ENCODE measurements at places on chromosomes 7 and 10.

DNA sequence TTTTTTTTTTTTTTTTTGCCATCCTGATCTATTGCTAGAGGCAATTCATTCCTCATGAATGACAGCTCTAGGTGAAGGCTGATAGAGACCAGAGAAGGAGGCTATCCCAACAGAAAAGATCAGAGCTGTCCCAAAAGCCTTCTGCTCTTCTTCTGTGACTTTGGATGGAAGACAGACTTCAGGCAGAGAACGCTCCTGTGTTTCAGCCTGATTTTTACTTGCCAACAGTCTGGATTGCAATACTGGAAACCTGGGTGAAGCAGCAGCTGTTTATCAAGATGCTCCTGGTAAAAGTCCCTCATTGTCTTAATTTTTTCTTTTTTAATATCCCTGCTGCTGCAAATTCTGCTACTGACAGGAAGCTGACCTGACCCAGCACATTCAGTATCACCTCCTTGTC lies 219.5 kb downstream of the CCDC3 start:
- DNase-seq, result no peak

GRCh38 chr10:86105181-86105580 lies 261.4 kb downstream of the GRID1 start:
- no peak for DNase-seq

DNA sequence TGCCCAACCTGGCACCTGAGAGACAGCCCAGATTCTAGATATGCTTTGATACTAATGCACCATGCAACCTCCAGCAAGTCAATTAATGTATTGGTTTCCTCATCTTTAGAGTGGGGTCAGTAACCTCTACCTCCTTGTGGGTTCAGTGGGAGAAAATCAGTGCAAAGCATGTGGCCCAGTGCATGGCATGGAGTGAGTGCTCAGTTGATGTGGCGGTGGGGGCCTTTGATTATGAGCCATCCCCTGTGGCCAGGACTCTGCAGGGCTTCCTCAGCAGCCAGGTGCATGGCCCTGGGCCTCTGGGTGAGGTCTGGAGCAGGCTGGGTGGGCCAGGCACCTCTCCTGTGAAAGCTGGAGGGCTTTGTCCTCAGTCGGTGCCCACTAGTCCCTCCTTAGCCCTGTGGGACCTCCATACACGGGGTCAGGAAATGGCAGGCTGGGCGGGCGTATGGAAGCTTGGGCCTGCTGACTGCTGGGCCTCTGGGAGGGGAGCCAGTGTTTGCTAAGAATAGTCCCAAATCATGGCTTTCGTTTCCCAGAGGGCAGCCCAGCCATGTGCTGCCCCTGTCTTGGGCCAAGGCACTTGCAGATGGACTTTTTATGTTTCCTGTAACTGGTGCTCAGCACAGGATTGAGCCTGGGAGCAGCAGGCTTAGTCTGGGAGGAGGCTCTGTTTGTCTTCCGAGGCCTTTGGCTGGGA lies 3.4 kb downstream of the PALD1 start:
- DNase-seq, result peak; percentile 87

- DNase-seq, result no peak
Observed at GRCh38 chr7:38903057-38903456, 5.9 kb downstream of the VPS41 start.

GRCh38 chr7:138025215-138026186 lies 23.6 kb upstream of the CREB3L2 start:
- DNase-seq, result no peak

GRCh38 chr10:100551738-100552137 lies 16.0 kb downstream of the HIF1AN start:
- DNase-seq, result no peak

- DNase-seq, result no peak
Observed at GRCh38 chr10:10489805-10490571, 527.7 kb upstream of the CELF2 start.

DNA sequence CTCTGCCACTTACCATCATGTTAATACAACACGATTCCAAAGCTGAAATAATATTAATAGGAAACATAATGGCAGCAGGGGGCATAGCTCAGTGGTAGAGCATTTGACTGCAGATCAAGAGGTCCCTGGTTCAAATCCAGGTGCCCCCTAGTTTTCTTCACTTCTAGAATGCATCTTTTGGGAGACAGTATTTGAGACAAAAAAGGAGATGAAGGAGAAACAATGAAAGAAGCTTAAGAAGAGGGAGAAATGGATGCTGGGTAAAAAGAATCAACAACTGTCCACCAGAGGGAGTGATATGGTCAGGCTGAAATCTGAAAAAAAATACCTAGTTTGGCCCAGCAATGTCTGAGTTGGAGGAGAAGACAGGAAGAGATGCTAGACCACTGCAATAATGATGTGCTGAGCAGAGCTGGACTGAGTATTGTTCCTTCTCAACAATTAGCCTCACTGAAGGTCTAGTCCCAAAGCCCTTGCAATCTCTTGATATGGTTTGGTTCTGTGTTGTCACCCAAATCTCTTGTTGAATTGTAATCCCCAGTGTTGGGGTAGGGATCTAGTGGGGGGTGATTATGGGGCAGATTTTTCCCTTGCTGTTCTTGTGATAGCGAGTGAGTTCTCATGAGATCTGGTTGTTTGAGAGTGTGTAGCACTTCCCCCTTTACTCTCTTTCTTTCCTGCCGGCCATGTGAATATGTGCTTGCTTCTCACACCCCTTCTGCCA lies 48.3 kb downstream of the ZNF783 start:
- no peak for DNase-seq

GRCh38 chr7:5594616-5595544 lies 171.2 kb upstream of the TNRC18 start:
- no peak for DNase-seq

- no peak for DNase-seq
Observed at GRCh38 chr7:108073305-108074070, 56.7 kb downstream of the LAMB4 start.

GRCh38 chr7:130951976-130952876 lies 218.2 kb upstream of the KLF14 start:
- DNase-seq, result no peak

GRCh38 chr7:48179496-48180030 lies 8.3 kb downstream of the ABCA13 start:
- DNase-seq, result peak; percentile 33

DNA sequence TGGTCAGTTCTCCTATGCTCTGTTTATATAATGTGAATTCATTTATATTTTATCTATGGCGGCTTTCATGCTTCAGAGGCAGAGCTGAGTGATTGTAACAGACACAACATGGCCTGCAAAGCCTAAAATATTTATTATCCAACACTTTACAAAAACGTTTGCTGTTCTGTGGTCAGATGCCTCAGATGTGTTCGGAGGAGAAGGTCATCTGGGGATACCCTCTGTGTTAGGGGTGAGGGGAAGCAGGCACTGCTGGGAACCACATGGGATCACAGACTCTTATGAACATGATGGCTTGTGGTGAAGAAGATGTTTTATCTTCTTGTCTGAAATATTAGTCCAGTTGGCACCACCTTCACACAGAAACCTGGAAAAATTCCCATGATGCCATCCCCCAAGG lies 203.4 kb downstream of the PHTF2 start:
- DNase-seq, result no peak

GRCh38 chr7:47273974-47274766 lies 307.7 kb downstream of the TNS3 start:
- no peak for DNase-seq

- no peak for DNase-seq
Observed at GRCh38 chr7:128731184-128731583, 8.0 kb upstream of the CALU start.

GRCh38 chr7:105639667-105640493 lies 58.6 kb upstream of the EFCAB10 start:
- DNase-seq, result no peak

DNA sequence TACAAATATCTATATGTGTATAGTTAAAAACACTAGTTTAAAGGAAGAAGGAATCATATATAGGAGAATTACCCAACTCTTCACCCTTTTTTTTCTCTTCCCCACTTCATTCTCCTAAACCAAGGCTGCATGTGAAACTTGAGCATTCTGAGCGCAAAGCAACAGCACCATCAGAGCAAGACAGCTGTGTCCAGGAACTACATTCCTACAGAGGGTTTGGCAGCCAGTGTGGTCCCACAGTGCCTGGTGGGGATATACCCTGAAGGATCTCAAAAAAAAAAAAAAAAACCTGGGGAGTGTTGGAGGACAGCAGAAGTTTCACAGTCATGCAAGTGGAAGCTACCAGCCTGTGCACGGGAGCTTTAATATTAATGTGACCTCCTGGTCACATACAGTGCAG lies 310.4 kb downstream of the CTNNA3 start:
- no peak for DNase-seq

DNA sequence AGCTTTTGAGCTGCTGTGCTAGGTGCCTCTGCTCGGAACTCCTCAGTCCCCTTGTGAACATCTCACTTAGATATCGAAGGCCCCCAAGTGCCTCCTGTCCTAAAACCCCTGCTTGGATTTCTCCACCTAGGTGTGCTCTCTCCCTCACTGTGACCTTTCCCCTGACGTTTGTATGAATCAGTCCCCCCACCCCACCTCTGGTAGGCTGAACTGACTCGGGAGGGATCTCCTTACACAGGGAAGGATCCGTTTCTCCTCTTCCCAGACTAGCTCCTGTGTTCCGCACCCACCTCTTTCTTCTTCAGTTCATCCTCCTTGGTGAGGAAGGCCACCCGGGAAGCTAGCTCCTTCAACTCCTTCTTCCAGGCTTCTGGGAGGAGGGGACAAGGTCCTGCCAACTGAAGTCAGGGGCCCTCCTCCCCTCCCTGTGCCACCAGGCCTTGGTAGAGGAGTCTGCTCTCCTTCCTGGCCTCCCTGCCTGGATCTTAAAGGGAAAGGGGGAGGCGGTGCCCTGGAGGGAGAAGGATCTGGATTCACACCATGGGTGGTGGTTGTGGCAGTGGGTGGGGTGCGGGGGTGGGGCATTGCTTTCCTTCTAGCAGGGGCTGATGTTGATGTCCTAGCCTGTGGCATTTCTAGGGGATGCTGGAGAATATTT lies 6.8 kb downstream of the TBATA start:
- no peak for DNase-seq

- DNase-seq, result no peak
Observed at GRCh38 chr10:8473205-8473604, 418.7 kb downstream of the GATA3 start.

GRCh38 chr7:148894591-148894990 lies 10.5 kb upstream of the EZH2 start:
- DNase-seq, result no peak

DNA sequence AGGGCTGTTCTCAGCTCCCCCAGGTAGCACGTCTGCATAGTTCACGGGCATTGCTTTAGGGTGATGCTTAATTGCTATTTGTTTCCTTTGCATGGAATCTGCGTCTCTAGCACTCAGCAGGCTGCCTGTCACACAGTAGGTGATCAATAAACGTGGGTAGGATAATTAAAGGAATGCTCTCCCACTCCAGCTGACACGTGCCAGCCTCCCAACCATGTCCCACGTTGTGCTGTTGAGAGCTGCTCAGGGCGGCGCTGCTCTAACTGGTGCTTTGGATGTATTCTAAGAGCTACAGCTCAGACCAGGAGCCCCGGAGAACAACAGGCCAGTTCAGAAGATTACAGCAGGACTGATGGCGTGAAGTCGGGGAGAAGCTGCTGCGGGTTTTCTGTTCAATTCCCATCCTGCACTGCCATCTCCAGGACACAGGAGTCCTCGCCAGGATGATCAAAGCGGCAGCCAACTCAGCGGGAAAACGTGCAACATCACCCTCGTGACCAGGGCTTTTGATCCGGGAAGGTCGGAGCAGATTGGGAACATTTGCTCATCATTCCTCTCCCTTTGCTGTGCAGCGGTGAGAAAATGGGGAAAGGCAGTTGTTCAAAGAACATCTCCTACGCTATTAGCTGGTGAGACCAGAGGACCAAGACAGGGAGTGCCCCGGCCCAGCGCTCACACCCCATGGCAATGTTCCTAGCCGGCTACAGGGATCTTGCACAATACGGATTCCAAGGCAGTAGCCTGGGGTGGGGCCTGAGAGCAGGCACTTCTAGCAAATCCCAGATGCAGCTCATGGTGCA lies 50.5 kb upstream of the FOXK1 start:
- no peak for DNase-seq

- no peak for DNase-seq
Observed at GRCh38 chr10:53276797-53277196, 504.2 kb upstream of the MBL2 start.

- DNase-seq, result no peak
Observed at GRCh38 chr7:43905209-43905946, 1.0 kb downstream of the URGCP start.

GRCh38 chr10:91416339-91416855 lies 6.3 kb downstream of the HECTD2 start:
- no peak for DNase-seq

DNA sequence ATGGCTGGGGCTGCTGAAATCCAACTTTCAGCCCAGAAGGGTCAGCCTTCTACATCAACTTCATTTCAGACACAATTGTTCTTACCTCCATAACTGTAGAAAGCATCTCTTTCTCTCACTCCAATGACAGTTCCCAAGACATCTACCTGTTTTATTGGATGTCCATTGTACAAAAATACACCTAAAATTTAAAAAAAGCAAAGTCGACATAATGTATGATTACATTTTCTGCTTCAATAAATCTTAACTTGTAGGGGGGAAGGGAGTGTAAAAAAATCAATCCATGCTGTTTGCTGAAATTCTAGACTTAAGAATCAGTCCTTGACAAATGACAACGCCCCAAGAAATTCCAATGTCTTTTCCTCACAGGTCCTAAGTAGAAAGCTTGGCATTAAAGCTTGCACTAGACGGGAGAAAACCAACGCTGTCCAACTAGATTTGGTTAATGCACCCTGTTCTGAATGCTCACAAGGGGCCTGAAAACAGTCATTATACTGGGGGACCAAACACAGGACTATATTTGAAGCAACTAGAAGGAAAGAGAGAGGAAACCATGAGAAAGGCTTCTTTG lies 7.5 kb downstream of the STN1 start:
- DNase-seq, result no peak

DNA sequence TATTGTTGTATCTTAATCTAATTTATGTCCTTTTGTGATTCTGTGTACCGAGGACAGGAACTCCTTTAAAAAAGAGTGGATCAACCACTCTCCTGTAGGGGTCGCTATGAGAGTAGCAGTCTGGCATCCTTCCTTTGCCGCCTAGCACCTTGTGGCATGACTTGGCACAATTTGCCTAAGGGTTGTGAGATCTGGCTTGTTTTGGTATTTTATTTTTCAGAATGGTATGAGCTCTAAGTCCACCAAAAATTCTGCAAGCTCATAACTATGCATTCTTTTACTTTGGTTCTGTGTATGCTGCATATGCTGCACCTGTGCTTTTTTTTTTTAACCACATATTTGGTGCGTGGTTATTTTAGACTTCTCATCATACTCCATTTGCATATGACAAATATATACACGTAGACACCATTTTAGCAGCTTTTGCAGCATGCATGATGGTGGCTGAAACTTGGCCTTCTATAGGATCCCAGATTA lies 112.8 kb downstream of the CDK14 start:
- no peak for DNase-seq

Measured in cerebellar nuclear complex (tissue), 1 donor.